ENCODE measurements at places on chromosomes 5 and 9.

DNA sequence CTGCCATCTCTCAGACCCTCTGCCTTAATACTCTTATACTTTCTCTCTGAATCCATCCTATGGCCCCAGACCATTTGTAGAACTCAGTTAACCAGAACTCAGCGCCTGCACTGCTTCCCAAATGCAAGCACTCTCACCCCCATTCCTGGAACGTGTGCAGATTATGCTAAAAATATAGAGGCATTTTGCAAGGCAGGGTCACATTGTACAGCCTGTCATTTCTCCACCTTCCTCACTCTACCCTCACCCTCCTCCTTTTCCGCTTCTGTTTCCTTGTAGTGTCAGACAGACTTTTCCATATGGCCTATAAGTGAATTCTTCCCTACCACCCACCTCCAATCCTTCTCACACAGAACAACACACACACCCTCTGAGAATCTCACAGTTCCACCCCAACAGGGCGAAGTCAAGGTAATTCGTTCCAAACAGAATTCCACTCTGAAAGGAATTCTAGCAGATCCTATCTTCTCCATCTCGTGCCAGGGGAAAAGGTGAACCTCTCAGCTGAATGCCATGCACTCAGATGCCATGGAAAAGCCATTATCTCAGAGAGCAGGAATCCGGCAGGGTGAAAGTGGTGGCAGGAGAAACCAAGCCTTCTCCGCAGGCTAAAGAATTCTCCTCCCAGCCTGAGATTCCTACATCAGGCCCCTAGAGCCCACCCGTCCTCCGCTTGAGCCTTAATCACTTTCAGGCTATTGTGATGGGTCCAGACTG is 25.3 kb downstream of the GGTA1 start:
- DNase-seq = no peak

DNA sequence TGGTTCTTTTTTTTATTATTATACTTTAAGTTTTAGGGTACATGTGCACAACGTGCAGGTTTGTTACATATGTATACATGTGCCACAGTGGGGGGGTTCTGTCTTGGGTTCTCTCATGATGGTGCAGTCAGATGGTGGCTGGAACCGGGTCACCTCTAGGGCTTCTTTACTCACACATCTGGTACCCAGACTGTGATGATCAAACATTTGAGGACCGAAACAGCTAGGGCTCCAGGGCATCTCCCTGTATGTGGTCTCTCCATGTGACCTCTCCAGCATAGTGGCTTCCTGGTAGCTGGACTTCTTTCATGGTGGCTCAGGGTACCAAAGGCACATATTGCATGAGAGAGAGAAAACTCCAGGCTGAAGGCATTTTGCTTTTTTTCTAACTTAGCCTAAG is 9.8 kb upstream of the CRHBP start:
- no peak for DNase-seq

DNA sequence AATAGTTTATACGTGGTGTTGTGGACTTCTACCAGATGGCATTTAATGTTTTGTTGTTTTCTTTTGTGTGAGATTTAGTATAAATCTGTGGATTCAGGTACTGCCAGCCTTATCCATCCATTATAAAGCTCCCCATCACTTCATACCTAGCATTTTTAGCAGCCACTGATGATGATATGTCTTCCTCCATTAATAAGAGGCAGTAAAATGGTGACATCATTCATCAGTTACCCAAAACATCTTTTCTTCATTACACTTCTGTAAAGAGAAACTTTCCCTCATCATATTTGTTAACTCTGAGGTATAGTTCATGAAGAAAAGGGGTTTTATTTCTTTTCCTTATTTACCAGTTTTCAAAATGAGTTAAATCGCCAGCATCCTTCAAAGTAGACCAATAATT is 19.4 kb downstream of the CHD1 start:
- no peak for DNase-seq

DNA sequence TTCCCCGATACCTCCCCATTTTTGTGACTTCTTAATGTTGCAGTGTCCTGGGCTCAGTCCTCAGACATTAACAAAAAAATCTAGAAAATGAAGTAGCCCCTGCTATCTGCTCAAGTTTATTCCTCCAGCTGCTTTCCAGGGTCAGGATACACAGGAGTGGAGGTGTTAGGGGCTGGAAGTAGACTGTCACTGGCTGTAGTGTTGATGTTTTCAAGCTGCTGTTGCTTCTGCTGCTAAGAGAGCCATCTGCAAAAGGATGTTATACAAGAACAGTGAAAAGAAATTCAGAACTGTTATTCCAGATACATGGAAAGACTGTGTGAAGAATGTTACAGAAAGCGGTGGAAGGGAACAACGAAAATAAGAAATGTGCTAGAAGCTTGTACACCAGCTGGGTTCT is 10.7 kb downstream of the CD14 start:
- no peak for DNase-seq

- no peak for DNase-seq
Observed at GRCh38 chr9:76588316-76588715, 129.3 kb downstream of the GCNT1 start.

- DNase-seq = no peak
Observed at GRCh38 chr5:173890195-173890991, 2.2 kb downstream of the CPEB4 start.

DNA sequence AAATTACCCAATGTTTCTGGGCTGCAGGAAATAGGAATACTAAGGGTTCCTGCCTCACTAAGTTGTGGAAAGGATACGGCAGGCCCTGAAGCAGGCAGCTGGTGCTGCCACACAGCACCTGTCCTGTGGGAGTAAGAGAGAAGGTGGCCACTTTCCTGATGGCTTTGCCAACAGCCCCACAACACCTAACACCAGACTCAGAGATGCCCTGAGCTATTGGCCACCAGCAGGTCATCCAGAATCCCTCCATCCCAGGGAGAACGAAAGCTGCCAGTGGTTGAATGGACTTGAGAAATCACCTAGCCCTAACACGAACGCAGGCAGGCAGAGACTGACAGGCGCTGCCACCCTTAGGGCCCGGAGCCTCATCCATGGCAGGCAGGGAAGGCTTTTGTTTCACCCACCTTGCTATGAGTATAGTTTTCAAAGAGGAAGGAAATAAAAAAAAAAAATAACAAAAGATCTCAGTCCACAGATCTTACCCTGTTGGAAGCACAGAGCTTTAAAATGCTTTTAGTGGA is 82.2 kb downstream of the DCP2 start:
- no peak for DNase-seq

DNA sequence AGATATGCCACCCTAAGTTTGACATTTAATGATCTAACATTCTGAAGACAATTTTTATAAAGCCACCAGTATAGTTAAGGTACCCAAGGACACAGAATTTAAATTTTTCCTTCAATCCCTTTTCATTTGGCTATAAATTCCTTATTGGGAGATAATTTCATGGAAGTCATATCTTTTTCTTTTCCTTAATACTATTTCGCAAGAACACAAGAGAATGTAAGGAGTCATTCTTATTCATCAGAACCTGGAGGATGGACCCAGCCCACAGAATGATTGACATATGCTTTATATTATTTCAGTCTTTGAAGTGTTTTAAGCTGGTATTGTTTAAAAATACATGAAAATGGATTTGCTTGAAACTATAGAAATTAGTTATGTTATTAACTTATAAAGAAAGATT is 79.6 kb downstream of the DROSHA start:
- DNase-seq = no peak

DNA sequence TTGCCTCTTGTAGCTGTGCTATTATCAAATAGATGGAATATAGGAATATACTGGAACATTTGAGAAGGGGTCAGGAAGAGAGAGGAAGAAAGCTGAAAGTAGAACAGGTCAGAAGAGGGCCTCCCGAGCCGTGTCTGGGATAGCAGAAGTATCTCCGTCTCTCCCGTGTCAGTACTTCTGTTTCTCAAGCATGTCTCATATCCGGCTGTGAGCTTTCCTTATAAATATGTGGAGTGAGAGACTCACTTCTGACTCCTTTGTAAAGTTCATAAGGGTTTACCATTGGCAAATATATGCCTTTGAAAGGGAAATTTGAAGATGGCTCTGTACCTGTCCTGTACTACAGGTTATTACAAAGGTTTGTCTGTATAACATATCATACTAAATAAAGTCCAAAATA is 50.3 kb downstream of the MOCS2 start:
- no peak for DNase-seq

DNA sequence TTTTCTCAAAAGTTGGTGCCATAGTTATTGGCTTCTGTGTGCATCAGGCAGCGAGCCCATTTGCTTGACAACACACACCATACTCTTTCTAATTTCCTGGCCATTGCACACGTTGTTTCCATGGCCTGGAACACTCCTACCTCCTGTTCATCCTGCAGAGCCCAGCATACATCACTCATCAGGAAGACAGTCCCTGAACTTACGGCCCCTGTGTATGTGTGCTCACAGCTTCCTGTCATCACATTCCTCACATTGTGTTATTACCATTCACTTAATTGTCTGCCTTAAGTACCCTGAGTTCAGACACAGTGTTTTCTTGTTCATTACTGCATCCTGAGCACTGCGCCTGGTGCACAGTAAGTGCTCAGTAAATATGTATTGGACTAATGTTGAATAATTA is 355.9 kb downstream of the PRELID2 start:
- DNase-seq = no peak

DNA sequence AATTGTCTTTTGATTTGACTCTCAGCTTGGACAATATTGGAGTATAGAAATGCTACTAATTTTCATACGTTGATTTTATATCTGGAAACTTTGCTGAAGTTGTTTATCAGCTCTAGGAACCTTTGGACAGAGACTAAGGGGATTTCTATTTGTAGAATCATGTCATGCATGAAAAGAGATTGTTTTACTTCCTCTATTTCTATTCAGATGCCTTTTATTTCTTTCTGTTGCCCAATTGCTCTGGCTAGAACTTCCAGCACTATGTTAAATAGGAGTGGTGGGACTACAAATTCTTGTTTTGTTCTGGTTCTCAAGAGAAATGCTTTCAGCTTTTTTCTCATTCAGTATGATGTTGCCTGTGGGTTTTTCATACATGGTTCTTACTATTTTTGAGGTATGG is 112.8 kb upstream of the CDH12 start:
- DNase-seq = no peak

DNA sequence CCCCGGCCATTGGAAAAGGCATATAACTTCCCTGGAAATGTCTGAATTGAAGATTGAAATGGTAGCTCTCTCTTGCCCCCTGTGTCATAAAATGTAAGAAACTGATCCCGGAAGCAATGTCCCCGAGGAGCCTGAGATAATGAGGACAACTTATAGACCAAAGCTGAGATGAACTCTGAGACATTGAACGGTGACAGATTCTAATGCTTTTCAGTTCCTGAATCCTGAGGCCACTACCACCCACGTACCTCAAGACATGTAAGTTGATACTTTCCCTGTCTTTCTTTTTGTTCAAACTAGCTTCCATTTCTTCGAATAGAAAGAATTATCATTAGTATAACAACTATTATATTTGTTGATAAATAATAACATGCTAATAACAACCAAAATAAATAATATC is 51.0 kb downstream of the KIF4B start:
- DNase-seq = no peak

- DNase-seq = no peak
Observed at GRCh38 chr9:109868722-109869121, 88.7 kb downstream of the PALM2AKAP2 start.

- DNase-seq = no peak
Observed at GRCh38 chr5:158691631-158692255, 408.0 kb downstream of the EBF1 start.

DNA sequence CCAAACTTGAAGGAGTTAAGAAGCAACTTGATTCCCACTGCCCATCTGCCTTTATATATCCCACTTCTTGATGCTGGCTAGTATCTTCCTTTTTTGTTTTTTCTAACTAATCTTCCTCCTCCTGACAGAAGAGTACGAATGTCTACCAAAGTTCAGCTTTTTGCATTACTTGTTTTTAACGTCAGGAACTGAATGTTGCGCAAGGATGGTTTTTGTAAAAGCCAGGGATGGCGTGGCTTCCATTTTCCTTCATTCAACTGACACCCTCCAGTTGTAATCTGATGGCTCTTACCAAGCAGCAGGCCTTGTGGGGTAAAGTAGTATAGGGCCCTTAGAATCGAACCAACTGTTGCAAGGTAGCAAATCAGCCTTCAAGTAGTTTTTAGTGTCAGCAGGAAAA is 70.8 kb upstream of the GPR151 start:
- DNase-seq = no peak

DNA sequence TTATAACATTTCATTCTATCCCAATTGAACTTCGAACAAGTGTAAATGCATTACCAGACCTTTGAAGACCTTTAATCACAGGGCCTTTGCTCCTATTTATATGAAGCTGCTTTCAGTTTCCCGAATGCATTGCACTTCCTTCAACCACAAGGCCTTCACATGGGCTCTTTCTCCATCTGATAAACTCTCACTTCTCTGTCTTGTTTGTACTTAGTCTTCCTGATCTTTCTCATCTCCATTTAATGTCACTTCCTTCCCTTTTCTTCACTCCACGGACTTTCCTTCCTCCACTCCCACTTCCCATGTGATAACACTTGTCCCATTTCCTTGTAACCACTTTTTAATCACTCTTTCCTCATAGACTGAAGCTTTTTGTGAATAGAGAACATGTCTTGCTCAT is 74.3 kb upstream of the TNC start:
- DNase-seq = no peak

GRCh38 chr9:38200431-38200830 is 131.4 kb upstream of the SHB start:
- DNase-seq = no peak

DNA sequence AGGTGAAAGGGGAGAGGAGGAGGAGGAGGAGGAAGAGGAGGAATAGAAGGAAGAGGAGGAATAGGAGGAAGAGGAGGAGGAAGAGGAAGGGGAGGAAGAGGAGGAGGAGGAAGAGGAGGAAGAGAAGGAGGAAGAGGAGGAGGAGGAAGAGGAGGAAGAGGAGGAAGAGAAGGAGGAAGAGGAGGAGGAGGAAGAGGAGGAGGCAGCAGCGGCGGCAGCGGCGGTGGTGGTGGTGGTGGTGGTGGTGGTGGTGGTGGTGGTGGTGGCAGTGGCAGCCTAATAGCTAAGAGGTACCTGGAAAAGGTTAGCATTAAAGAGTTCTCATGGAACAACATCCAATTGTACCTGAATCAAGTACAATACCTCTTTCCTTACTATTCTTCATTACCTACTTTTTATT is 32.5 kb downstream of the UBAP2 start:
- no peak for DNase-seq

- DNase-seq = no peak
Observed at GRCh38 chr9:72749276-72749675, 203.6 kb downstream of the ALDH1A1 start.

DNA sequence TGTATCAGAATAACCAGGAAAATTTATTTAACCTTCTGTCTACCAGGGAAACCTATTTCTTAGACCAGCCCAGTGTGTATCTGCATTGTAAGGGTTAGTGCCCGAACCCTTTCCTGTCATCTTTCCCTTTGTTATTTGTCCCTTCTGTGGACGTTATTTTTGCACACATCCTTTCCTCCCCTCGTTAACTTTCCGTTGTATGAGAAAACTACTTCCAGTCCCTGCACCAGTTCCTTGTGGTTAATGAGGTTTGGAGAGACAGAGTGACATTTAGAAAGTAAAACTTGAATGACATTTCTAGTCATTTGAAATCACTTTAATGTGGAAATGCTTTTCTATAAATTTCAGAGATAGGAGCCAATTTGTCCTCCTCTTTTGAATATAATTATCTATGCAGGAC is 4.3 kb upstream of the IFNB1 start:
- no peak for DNase-seq

All from substantia nigra (tissue), 51 donors.